ENCODE measurements at places on chromosomes 6 and 20. TPM values are rescaled to one million over a fixed set of nuclear protein-coding genes. Genes with fewer than 3 reads are reported as not detected.

Gene DZANK1
- total RNA-seq, result 1.6 TPM

Gene RIPPLY2
- total RNA-seq, result not detected

Gene LGSN
- total RNA-seq, result not detected

Gene SCUBE3
- not detected for total RNA-seq

Gene KIF13A
- total RNA-seq, result 51.6 TPM

Gene PTPRT
- total RNA-seq, result 0.88 TPM

Gene CTCFL
- total RNA-seq, result not detected

Gene OPRM1
- total RNA-seq, result not detected

Gene MUC21
- not detected for total RNA-seq

Gene NOL4L
- total RNA-seq, result 122 TPM

Gene NKX2-4
- total RNA-seq, result not detected

Gene ZNF831
- total RNA-seq, result 1.8 TPM

Gene CNR1
- 0.35 TPM for total RNA-seq

Gene ACAT2
- 15.7 TPM for total RNA-seq

Gene LRFN2
- 0.83 TPM for total RNA-seq

DNA sequence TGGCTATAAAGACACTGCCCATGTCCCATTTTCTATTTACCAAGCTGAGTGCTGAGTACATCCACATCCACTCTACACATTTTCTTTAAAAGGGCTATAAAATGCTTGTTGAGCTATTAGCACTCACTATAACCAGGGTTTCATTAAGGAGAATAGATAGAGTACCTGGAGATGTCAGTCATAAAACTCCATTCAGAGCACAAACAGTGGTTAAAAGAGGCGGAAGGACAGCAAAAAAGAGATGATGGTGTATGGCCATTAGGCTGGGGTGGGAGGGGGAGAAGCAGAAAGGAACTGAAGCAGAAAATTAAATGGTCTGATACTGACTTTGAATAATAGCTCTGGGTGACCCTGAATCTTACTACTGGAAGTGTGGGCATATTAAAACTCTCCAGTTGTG is 609.9 kb upstream of the MAP3K7 start:
- no peak for DNase-seq

GRCh38 chr6:34132486-34133185 is 13.3 kb downstream of the GRM4 start:
- DNase-seq, result no peak

DNA sequence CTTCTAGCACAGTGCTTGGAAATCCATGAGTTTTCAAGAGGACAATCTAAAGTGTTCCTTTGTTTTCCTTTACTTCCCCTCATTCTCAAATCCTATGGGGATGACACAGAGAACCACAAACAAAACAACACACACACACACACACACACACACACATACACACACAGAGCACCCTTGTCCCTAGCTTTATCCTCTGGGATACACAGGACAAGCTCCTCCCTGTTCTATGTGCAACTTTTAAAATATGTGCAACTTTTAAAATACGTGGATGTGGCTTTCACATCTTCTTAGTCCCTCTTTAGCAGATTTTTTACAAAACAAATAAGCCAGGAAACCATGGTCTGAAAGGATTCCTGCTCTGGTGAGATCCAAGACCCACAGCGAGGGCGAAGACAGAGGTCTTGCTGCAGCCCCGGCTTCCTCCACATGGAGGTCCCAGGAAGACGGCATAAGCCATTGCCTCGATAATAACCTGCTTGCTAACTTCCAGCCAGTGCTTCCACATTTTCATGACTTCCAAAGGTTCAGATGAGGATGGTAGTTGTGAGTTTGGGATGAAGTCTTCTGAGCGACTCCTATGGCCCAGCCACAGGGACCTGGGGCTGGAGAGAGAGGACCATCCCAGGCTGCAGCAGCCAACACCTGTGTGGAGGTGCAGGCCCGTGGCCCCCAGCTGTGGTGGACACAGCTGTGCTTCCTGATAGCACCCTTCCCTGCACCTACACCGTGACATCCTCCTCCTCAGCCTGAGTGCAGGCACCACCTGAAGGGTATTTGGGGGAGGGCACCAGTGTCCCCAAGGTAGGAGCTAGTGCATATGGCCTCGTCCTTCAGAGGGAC is 62.8 kb upstream of the CD93 start:
- no peak for DNase-seq

DNA sequence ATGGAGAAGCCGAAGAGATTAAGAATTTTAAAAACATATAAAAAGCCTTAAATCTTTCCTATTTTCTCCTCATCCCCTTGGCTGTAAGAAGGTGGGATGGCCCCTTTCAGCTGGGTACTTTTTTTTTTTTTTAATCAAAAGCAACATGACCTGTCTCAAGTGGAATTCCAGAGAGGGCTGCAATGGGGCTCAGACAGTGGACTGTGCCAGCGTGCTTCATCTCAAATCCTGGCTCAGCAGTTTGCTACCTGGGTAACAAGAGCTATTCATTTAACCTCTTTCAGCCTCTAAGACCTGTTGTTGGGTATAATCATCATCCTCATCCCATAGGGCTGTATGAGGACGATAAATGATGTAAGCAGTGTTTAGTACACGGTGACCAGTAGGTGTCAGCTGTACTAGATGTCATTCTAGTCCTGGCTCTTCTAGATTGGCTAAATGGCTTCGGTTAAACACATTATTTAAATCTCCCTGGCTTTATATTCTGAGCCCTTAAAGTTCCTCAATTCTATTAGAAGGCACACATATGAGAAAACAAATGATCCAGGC is 6.9 kb upstream of the PPP1R3G start:
- no peak for DNase-seq

- DNase-seq, result no peak
Measured at GRCh38 chr6:53938810-53939209, 144.0 kb downstream of the LRRC1 start.

- peak; percentile 77 for DNase-seq
Measured at GRCh38 chr6:35687658-35688604, 784 bp downstream of the FKBP5 start.

DNA sequence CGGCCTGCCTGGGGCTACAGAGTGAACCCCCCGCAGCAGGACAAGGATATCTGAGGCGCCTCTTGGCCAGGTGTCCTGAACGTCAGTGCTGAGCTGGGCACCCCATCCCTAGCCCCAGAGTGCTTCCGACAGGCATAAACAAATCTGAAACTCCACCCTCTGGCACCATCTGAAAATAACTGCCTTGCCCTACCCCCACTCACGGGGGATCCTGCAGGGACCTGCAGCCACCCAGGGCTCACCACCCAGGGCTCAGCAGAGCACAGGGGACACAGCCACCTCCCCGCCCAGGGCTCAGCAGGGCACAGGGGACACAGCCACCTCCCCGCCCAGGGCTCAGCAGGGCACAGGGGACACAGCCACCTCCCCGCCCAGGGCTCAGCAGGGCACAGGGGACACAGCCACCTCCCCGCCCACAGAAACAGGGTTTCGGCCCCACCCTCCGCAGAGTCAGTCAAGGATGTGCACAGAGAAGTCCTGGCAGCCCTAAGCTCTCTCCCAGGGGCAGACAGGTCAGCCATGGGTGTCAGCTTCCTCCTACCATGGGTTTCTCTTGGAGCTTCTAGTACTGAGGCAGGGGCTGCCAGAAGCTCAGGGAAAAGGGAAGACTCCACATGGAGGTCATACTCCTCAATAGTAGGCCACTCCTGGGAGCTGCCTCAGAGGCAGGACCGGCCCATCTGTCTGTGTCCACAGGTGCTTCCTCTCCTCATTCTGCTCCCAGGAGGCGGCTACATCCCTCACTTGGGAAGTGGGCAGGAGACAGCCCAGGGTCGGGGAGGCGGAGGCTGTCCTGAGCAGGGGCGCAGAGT is 4.6 kb downstream of the UCKL1 start:
- peak; percentile 86 for DNase-seq

- peak; percentile 22 for DNase-seq
Measured at GRCh38 chr20:17902531-17903083, 66.0 kb downstream of the SNX5 start.

DNA sequence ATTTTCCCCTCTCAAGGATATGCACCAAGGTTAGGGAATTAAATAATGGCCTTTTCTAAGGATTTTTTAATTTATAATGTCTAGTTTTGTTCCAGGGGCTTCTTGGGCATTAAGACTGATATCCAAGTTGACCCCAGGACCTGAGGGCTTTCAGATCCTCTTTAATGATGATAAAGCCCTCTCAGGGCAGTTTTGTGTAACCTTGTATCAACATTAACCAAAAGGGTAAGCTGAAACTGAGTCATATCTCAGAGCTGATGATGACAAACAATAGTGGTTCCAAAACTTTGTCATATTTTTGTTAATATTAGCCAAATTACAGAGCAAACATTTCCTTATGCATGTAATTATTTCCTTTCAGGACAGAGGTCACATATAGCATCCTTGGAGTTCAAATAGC is 309.4 kb upstream of the MAN1A1 start:
- no peak for DNase-seq

GRCh38 chr6:100658486-100658885 is 193.8 kb upstream of the SIM1 start:
- no peak for DNase-seq

DNA sequence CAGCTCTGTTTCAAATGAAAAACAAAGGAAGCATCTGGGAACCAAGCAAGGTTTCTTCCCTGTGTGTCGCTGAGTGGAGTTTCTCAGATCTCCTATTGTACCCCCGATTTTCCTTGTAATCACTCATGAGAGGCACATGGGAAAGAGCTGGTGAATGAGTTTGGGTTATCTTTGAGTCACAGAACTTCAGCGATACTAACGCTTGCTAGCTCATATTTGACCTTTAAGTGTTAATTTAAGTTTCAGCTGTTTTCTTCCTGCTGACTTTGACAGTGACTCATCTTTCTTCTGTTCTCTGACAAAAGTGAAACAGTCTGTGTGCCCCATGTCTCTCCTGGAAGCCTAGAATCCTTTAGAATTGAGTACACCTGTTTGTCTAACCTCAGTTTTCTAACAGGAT is 261.1 kb upstream of the RGS17 start:
- no peak for DNase-seq

DNA sequence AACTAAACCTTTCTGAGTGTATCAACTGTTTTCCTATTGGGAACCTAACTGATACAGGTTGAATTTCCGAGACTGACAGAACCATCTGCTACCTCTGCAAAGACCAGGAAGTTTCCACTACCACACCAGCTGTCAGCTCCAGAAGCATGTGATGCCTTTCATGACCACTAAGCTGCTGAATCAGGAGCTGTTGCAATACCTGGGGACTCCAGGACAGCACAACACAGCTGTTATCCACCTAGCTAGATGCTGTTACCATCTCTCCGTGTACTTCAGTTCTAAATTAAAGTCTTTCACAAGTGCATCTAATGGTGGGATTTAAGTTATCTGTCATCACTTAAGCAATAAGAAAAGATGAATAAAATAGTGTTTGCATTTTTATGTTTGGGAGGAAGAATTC is 158.2 kb upstream of the IMPG1 start:
- DNase-seq, result no peak

DNA sequence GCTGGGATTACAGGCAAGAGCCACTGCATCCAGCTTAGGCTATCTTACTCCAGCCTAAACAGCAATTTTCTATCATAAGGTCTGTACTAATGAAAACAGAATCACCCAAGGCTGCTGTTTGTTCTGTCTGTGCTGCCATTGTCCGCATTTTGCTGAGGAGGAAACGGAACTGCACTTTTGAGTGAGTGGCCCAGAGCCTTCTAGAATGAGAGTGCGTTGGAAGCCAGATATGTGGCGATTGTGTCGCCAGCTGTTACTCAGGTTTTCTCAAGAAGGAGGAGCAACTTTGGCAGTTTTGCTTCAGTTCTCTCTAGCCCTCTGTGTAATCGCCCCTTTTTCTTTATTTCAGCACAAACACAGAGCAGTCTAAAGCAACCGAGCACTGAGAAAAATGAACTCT is 18.3 kb downstream of the PRDM1 start:
- no peak for DNase-seq

DNA sequence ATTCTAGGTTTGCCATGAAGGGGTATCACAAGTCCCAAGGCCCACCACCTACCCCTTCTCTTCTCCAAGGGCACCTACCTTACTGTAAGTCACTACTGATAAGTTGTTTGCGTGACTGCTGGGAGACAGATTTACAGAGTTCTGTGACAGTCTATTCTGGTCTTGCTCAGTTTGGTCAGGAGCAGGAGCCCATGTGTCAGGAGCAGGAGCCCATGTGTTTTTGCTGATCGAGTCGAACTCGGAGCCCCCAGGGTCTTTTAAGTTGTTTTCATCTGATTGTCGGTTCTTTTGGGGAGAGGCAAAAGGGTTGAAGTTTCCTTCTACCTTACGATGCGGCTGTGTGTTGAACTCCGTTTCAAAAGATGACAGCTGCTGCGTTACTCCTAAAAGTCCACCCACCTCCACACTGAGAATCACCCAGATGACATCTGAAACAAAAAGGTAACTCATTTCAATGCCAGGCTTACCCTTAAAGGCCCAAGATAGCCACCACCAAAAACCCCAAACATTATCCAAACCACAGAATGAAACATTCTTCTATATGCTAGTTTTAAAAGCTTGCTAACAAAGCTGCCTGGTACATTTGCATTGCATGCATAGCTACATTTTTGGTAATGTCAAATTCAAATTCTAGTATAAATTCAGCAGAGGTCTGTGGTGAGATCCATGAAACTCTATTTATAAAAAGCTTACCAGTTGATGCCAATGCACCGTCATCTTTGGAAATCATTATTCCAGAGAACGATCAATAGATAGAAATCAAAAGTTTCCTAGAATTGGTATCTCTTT is 50.5 kb upstream of the SPDEF start:
- no peak for DNase-seq

- no peak for DNase-seq
Measured at GRCh38 chr6:127637830-127638409, 60.9 kb downstream of the C6orf58 start.

DNA sequence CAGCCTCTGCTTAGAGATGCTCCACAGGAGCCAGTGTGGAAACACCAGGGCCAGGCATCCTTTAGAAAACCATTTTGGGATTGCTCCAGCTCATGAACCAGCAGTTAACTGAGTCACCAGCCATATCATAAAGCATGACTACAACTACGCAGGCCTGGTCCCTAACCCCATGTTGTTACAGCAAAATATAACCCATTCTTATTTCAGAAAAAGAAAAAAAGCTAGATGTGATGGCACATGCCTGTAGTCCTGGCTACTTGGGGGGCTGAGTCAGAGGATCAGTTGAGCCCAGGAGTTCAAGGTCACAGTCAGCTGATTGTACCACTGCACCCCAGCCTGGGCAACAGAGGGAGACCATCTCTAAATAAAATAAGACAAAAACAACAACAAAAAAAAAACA is 36.8 kb downstream of the C6orf15 start:
- no peak for DNase-seq

- DNase-seq, result no peak
Measured at GRCh38 chr6:20200761-20201630, 11.3 kb downstream of the MBOAT1 start.

GRCh38 chr6:25089442-25089841 is 153.7 kb upstream of the RIPOR2 start:
- no peak for DNase-seq
